ENCODE measurements at places on chromosomes 11 and 22. TPM values are rescaled to one million over a fixed set of nuclear protein-coding genes. Genes with fewer than 3 reads are reported as not detected.
A peak's percentile ranks its signal among the peaks of the same experiment; 100 is the strongest.

GRCh38 chr11:60594998-60595642 is 79.9 kb downstream of the MS4A13 start:
- no peak for DNase-seq

- no peak for DNase-seq
Observed at GRCh38 chr11:93952082-93952780, 68.9 kb upstream of the HEPHL1 start.

DNA sequence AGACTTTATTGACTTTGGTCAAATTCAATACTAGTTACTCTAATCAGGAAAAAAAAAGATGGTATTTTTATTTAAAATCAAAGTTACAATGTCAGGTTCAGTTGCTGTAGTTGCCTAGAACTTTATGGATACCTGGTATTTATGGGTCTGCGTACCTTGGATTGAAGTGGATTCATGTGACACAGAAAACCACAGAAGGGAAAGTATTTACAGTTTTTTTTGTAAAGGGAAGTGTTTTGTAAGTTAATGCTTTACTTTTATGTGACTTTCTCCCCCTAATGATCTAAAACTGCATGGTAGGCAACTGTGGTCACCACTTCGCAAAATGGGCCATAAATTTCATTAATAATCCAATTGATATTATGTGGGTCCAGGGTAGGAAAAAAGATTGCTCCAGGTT is 65.2 kb upstream of the ADA2 start:
- DNase-seq = no peak

- DNase-seq = no peak
Observed at GRCh38 chr11:102719620-102720277, 5.0 kb downstream of the MMP8 start.

DNA sequence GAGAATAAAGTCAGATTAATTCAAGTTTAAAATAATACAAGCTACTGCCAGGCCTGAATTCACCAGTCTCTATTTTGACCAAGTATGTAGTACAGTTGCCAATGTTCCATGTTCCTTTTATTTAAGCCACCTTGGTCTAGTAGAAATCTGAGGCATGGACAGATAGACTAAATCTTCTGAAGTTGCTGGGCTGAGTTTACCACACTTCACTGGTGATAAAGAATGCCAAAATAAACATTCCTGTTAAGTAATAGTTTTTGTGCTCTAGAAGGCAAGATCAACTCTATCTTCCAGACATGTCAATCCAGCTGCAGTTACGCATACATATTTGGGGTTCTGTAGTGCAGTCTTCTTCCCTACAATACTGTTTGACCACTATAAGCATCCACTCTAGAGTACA is 83.9 kb upstream of the C11orf87 start:
- DNase-seq = no peak

- DNase-seq = no peak
Observed at GRCh38 chr22:44605486-44605885, 96.5 kb upstream of the PRR5 start.

GRCh38 chr11:19076744-19077589 is 16.4 kb upstream of the MRGPRX2 start:
- DNase-seq = peak; percentile 73

Gene C22orf42
- 13.3 TPM for polyA plus RNA-seq

Gene IL17REL
- polyA plus RNA-seq = 0.30 TPM

Gene CSNK2A3
- polyA plus RNA-seq = 1.5 TPM

Gene ASCL2
- polyA plus RNA-seq = 1.3 TPM

Gene MTFP1
- polyA plus RNA-seq = 5.7 TPM

Gene DRD2
- polyA plus RNA-seq = 2.6 TPM

Gene CASP12
- polyA plus RNA-seq = not detected

Gene CD248
- polyA plus RNA-seq = 35.5 TPM

Gene MUC6
- polyA plus RNA-seq = 1.5 TPM

Gene PLAAT4
- 35.0 TPM for polyA plus RNA-seq

Gene RASD2
- 1.7 TPM for polyA plus RNA-seq

Gene SMTNL1
- 2.0 TPM for polyA plus RNA-seq

All from testis (tissue), 5 donors.